ENCODE measurements at places on chromosomes 1 and 21.
A peak's percentile ranks its signal among the peaks of the same experiment; 100 is the strongest.

- no peak for DNase-seq
Measured at GRCh38 chr1:181743878-181744312, 260.6 kb downstream of the CACNA1E start.

DNA sequence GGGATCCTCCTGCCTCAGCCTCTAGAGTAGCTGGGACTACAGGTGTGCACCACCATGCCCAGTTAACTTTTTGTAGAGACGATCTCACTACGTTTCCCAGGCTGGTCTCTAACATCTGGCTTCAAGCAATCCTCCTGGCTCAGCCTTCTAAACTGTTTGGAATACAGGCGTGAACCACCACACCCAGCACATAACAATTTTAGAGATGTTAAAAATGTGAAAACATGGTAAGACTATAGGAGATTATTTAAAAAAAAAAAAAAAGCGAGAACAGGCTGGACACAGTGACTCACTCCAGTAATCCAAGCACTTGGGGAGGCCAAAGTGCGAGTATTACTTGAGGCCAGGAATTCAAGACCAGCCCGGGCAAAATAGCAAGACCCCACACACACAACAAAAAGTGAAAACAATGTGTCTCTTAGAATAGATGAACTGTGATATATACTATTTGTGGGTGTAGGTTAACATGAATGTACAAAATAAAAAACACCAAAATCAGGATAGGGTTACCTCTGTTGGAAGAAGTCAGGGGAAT is 19.6 kb downstream of the CCDC18 start:
- DNase-seq = no peak

GRCh38 chr1:111271464-111271801 is 19.2 kb upstream of the CHIA start:
- no peak for DNase-seq

DNA sequence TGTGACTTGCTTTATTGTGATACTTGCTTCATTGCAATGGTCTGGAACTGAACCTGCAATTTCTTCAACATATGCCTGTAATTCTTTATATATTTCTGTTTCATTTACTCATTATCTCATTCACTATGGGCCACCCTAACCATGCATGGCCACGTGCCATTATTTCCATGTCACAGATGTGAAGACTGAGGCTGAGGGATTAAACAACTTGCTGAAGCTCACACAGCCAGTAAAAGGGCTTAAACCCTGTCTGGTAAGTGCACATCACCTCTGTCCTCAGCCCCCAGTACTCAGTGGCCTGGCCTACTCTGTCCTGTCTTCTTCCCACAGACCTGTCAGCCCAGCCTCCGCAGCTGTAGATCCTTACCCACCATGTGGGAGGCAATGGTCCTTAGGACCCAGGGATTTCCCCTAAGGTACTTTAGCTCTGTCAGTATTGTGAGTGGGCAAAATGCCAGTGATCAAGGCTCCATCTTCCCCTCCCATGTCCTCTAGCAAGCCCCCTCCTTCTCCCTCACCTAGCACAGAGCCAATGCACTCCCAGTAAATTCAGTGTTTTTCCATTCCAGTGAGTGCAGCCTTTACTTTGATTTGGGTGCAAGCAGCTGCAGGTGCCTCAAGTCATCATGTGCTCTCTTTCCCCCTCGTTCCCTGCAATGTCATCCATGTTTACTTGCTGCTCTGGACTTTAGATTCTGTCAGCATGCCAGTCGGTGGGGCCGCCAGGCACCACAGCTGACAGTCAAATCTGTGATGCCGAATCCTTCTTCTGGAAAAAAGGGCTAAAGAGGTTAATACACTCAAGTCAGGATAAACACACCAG is 228.2 kb upstream of the PROX1 start:
- DNase-seq = no peak

DNA sequence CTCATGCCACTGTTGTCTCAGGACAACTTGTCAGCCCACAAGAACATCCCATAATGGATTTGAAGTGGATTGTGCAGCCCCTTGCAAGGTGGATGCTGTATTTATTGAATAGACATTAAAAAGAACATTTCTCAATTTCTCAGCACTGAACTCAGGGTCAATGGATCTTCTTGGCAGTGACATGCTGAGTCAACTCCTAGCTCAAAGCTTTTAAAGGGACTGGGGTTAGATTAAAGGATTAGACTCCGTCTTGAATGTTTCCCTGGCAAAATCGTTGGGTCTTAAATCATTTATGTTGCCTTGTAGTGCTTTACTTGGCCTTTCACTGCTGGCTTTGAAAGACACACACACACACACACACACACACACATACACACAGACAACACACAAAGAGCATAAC is 221.6 kb upstream of the PBX1 start:
- DNase-seq = no peak

GRCh38 chr1:33955096-33955495 is 91.2 kb downstream of the HMGB4 start:
- no peak for DNase-seq

GRCh38 chr1:201119206-201120197 is 7.3 kb upstream of the CACNA1S start:
- peak; percentile 8 for DNase-seq

DNA sequence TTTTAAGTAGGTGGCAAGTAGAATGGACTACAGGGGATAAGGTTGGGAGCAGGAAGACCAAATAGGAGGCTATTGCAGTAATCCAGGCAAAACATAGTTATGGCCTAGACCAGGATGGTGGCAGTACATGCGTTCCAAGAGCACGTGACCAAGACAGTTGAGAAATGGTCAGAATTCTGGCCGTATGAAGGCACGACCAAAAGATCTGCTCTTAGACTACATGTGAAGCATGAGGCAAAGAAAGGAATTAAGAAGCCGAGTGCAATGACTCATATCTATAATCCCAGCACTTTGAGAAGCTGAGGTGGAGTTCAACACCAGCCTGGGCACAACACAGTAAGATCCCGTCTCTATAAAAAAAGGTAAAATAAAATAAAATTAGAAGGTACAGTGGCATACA is 71.3 kb downstream of the LUZP1 start:
- DNase-seq = no peak

DNA sequence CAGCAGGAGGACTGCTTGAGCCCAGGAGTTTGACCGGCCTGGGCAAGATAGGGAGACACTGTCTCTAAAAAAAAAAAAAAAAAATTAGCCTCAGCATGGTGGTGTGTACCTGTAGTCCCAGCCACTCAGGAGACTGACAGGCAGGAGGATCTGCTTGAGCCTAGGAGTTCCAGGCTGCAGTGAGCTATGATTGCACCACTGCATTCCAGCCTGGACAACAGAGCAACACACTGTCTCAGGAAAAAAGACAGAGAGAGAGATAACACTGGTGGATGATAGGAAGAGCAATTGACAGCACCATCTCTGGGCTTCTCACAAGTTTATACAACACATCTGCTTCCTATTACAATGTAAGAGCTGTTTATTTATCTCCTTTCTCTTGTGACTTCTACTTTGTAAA is 2.4 kb upstream of the RNU11 start:
- no peak for DNase-seq

DNA sequence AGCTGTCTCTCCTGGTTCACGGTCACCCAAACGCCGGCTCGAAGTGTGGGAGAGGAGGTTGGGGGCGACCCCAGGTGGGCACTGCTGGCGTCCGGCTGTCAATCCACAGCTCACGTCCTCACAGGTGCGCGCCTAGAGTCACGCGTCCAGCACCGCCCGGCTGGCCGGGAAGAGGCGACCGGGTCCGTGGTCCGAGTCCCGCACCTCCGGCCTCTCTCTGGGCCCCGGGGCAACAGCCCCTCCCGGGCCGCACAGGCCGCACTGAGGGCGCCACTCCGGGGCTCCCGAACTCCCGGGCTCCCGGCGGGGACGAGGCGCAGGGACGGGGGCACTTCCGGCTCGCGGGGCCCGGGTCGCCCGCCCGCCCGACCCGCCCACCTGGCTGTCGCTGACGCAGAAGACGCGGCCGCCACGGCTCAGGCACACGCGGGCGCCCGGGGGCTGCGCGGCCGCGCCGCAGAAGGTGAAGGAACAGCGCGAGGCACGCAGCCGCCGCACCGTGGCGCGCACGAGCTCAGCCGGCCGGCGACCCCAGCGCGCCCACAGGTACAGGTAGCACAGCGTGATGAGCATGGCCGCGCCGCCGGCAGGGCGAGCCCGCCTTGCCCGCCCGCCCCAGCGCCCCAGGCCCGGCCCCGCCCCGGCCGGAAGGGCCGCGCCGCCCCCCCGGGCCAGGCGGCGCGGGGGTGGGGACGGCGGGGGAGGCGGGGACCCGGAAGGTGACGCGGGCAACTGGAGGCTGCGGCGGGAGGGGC is at the start of gene HLCS:
TSS of gene HLCS (minus strand) at position 604 of the 755 bp plus-strand sequence. CDS start at position 573, 31 bp downstream.
- peak; percentile 57 for DNase-seq

DNA sequence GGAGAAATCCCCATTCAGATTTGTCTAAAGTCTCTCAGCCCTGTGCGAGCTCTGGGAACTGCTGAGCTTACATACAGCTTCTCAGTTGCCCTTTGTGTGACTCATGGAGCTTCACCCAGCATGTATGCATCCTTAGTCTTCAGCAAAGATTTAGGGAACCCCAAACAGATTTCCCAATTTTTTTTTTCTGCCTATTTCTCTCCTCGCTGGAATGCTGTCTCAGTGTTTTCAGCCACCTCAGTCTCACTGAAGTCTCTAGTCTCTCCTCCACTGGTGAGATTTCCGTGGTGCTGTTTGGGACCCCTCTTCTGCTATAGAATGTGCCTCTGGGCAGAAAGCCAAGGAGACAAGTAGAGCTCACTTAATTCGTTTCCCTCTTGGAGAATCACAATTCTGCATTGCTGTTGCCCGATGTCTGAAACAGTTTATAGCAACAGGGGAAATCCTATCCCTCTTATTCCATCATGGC is 28.1 kb upstream of the TXLNA start:
- DNase-seq = no peak

- DNase-seq = no peak
Measured at GRCh38 chr1:165907256-165907857, 79.9 kb downstream of the UCK2 start.

GRCh38 chr21:28858424-28858823 is 134.3 kb downstream of the LTN1 start:
- no peak for DNase-seq

- no peak for DNase-seq
Measured at GRCh38 chr21:41824466-41825207, 54.5 kb downstream of the PRDM15 start.

DNA sequence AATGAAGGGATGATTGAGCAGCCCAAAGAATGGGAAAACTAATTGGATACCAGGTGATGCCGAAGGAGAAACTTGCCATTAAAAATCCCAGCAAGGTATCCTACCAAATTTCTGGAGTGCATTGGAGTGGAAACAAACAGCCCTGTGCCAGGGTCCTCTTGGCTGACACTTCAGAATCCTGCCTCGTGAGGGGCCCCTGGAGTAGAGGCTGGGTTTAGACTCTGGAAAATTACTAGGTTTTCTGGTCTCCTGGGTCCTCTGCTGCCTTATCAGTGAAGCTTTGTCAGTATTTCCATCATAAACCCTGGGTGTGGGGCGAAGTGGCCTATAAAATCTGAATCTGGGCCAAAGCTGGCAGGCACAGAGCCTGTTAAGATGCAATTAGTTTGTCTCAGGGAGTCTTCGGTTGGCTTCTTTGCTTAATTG is 289.2 kb upstream of the USP24 start:
- DNase-seq = no peak

DNA sequence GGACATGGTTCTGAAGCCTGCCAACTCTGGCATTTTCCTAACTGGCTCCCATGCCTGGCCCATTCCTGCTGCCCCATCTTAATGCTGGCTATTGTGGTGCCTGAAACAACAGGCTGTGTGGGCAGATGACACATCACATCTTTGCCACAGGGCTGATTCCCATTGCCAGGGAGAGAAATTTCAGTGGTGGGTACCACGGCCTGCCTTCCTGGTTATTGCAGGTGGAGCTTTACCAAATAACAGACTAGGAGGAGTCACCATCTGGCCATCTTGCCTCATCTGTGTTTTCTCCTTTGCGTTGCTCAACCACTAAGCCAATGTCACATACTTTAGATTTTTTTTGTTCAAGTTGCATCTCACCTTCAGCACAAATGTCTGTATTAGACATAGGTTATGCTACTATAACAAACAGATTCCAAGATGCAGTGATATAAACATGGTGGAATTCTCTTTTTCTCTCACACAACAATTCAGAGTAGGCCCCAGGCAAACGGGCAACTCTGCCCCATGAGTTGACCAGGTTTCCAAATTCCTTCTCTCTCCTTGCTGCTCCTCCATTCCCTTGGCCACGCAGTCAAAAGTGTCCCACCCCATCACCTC is 14.1 kb downstream of the CDA start:
- no peak for DNase-seq

GRCh38 chr1:18802231-18802630 is 57.2 kb downstream of the TAS1R2 start:
- no peak for DNase-seq

- no peak for DNase-seq
Measured at GRCh38 chr1:36136535-36136934, 11.5 kb upstream of the COL8A2 start.

- DNase-seq = no peak
Measured at GRCh38 chr1:26403656-26404055, 7.0 kb upstream of the LIN28A start.

DNA sequence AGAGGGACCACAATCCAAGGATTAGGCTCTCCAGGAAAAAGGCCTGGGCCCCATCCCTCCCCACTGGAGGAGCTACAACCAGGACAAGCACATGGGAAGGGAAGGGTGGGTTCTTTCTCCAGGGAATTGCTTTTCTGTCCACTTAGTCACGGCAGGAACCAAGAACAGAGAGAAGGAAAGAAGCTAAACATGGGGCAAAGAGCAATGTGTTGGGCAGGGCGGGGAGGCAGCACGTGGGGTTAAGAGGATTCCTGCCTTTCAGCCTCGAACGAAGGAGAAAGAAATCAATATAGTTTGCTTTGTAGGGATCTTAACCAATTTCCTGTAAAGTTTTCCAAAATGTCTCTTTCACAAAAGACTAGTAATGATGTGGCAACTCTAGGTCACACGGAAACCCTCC is 21.7 kb downstream of the ERI3 start:
- DNase-seq = no peak

DNA sequence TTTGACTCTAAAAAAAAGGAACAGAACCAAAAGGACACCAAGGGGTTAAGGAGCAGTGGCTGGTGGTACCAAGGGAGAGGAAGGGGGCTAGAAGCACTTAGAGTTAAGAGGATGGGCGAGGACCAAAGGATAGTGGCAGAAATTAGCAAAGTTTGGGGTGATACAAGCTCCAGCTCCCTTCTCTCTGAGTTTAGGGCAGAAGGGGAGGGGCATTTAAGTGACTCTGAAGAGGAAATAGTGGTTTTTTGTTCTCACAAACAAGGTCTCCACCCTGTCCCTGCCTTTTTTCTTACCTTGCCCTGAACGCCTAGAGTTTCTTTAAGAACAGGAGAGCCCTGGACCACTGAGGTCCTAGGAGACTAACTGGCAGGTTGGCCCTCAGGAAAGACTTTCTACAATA is 3.3 kb downstream of the CDC42SE1 start:
- no peak for DNase-seq

- DNase-seq = no peak
Measured at GRCh38 chr1:68590473-68590872, 93.6 kb upstream of the DEPDC1 start.
